ENCODE measurements at places on chromosomes 16 and 17. TPM values are rescaled to one million over a fixed set of nuclear protein-coding genes. Genes with fewer than 3 reads are reported as not detected.

Gene FBXO39
- polyA plus RNA-seq, result 0.04 TPM

Gene CSH1
- polyA plus RNA-seq, result not detected

Gene ZG16
- polyA plus RNA-seq, result not detected

Gene HBA1
- polyA plus RNA-seq, result 22.9 TPM

Gene PERCC1
- not detected for polyA plus RNA-seq

Gene SCNN1B
- polyA plus RNA-seq, result not detected

Gene EFNB3
- polyA plus RNA-seq, result not detected

Gene TBC1D3I
- polyA plus RNA-seq, result not detected

Gene CDH1
- 0.13 TPM for polyA plus RNA-seq

Gene C17orf78
- polyA plus RNA-seq, result not detected

Gene MLKL
- 33.6 TPM for polyA plus RNA-seq

Data from CD14-positive monocyte (primary cell).